Aorta (tissue), 5 donors: ENCODE measurements at places on chromosomes 3 and 15. TPM values are rescaled to one million over a fixed set of nuclear protein-coding genes. Genes with fewer than 3 reads are reported as not detected.

Gene TGM5
- total RNA-seq, result not detected

Gene SAMMSON
- total RNA-seq, result 14.7 TPM

Gene CTXN2
- total RNA-seq, result not detected

Gene OSTN
- total RNA-seq, result not detected

Gene EFHB
- 3.0 TPM for total RNA-seq

Gene PPP1R14D
- total RNA-seq, result not detected

Gene IL17RE
- 11.0 TPM for total RNA-seq

Gene SLCO3A1
- total RNA-seq, result 60.7 TPM

Gene AHSG
- not detected for total RNA-seq

Gene LINS1
- 12.8 TPM for total RNA-seq

Gene FEZF2
- not detected for total RNA-seq

Gene DPPA4
- total RNA-seq, result not detected

Gene HRH1
- 22.4 TPM for total RNA-seq

Gene CCR1
- 13.9 TPM for total RNA-seq

Gene OR4F15
- not detected for total RNA-seq

Gene TGM4
- not detected for total RNA-seq
